SK-N-SH (cell line): ENCODE measurements at places on chromosomes 16 and 17. TPM values are rescaled to one million over a fixed set of nuclear protein-coding genes. Genes with fewer than 3 reads are reported as not detected.

The JPH3 gene
- 0.25 and 0.26 TPM in 2 replicates for polyA plus RNA-seq

The TEX14 gene
- 0.02 TPM in 1 of 2 replicates, not detected in the other for polyA plus RNA-seq

GRCh38 chr17:16287563-16288027 is 65.7 kb downstream of the CENPV start:
- DNase-seq, result no peak

DNA sequence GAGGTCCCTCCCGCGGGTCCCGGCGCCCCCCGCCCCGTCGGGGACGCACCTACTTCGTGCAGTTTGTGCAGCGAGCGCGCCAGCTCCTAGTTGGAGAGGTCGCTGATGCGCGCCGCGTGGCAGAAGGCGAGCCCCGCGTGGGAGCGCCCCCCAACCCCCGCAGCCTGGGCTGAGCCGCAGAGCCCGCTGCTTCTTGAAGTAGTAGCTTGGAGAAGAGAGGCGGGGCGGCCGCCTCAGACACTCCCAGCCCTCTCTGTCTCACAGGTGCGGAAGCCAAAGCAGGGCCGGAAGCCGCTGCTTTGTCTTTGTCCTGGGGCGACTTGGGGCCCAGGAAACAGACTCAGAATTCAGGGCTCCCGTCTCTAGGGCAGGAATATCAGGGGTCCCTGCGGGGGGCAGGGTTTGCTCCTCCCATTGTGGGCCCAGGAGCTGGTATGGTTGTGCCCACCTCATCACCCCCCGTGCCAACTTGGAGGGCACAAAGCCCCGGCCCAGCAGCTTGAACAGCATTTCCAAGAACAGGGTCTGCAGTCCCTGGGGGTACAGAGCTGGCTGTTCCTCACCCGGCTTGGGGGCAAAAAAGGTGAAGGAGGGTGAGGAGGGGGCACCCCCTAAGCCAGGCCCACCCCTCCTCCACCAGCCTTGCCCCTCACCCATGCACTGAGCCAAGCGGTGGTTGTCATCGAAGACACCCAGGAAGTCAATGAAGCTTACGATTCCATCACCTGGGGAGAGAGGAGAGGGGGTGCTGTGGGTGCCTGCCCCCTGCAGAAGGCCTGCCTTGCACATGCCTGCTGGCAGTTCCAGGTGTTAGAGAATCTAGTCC is 13.5 kb downstream of the SPATA32 start:
- DNase-seq, result no peak

DNA sequence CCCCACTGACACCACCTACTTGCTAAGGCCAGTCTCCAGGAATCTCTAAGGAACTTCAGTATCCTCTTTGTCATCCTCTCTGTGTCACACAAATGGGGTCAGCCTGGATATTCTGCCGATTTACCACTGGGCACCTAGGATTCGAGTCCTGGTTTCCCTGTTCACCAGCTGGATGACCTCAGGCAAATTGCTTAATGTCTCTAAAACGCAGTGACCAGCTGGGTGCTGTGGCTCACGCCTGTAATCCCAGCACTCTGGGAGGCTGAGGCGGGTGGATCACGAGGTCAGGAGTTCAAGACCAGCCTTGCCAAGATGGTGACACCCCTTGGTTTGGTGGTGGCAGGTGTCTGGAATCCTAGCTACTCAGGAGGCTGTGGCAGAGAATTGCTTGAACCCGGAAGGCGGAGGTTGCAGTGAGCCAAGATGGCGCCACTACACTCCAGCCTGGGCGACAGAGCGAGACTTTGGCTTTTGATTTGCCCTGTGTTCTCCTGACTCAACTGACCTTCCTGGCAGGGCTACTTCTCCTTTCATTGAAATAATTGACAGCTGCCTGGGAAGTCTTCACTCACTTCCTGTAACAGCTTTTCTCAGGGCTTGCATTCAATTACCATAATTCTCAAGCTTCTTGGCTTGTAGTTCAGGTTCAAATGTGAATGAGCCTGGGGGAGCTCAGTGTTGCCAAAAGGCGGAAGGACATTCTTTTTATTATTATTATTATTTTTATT is 15.4 kb downstream of the SYCE1L start:
- no peak for DNase-seq
